ENCODE measurements at places on chromosomes 7 and 10.

- no peak for DNase-seq
These were observed 43.4 kb downstream of the GRK5 start for GRCh38 chr10:119250641-119251314.

DNA sequence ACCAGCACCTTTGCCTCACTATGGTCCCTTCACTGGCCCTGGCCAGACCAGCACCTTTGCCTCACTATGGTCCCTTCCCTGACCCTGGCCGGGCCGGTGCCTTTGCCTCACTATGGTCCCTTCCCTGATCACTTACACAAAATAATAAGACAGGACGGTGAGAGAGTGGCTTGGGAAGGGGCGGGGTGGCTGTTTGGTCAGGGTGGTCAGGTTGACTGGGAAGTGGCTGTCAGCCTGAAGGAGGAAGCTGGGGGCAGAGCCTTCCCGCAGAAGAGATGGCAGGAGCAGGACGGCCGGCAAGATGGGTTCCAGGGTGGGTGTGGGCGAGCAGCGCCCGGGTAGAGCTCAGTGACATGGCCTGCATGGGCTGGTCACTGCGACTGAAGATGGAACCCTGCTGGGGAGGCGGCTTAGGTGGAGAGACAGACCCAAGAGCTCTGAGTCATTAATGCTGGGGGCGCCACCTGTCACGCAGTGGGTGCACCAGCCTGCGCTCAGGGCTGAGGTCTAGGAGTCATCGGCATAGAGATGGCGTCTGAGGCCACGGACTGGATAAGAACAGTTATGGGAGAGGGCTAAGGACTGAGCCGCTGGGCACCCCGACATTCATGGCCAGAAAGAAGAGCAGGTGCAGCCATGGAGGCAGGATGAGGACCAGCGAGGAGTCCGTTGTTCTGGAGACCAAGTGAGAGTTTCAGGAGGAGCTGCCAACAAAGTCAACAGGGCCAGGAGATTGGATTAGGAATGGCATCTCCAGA, 91.8 kb downstream of the CHST15 start:
- DNase-seq, result no peak

- DNase-seq, result peak; percentile 11
These were observed 30.4 kb downstream of the XPNPEP1 start for GRCh38 chr10:109892931-109893330.

DNA sequence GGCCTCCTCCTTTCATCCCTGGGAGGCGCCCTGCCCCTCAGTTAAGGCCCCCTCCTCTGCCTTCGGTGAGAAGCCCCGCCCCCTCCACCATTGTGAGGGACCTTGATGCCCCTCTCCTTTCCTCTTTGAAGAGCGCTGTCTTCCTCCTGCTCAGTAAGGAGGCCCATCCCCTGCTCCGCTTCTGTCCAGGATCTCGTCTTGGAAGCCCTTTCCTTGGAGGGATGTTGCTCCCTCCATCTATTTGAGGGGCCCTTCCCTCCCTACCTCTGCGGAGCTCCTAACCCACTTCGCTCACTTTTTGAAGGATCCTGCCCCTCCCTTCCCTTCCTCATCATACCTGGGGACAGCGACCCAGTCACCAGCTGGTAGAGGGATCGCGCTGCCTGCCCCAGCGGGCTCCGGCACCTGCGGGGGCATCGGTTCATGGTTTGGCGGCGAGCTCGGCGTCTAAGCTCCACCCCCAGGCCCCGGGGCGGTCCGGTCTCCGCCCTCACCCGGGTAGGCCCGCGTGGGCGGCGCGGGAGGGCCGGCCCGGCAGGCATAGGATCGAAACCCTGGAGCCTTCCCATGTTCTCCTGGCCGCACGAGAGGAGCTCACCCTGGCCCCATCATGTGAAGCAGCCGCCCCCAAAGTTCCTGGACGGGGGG, 4.1 kb downstream of the KCNIP2 start:
- DNase-seq, result no peak

GRCh38 chr10:84846658-84847316, 518.4 kb downstream of the CCSER2 start:
- no peak for DNase-seq

GRCh38 chr10:43371418-43371817, at the start of gene FXYD4:
FXYD4 (plus strand) TSS chr10:43371636; CDS start chr10:43373747, 2,111 bp downstream.
- DNase-seq, result no peak

GRCh38 chr10:126188679-126189200, 199.5 kb downstream of the ADAM12 start:
- no peak for DNase-seq

DNA sequence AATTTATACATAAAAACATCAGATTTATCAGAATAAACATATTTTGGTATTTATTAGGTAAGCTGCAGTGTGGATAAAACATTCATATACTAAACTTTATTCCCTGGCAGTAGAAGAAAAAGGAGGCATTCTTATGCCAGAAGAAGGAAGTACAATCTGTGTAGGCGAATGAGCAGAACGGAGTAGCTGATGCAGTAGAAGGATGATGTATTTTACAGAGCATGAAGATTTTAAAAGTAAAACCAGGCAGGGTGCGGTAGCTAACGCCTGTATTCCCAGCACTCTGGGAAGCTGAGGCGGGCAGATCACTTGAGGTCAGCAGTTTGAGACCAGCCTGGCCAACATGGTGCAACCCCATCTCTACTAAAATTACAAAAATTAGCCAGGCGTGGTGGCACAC, 294.9 kb upstream of the MKLN1 start:
- DNase-seq, result no peak

- DNase-seq, result no peak
These were observed 32.6 kb upstream of the ZNRF2 start for GRCh38 chr7:30251708-30252329.

GRCh38 chr7:35818513-35818912, 17.7 kb downstream of the SEPTIN7 start:
- no peak for DNase-seq

GRCh38 chr10:52269233-52269632, 44.8 kb upstream of the DKK1 start:
- DNase-seq, result no peak

Data from keratinocyte (primary cell).